ENCODE measurements at places on chromosomes 16 and 17. TPM values are rescaled to one million over a fixed set of nuclear protein-coding genes. Genes with fewer than 3 reads are reported as not detected.

Gene MRPL10
- total RNA-seq = 93.1 TPM

Gene TPSAB1
- total RNA-seq = not detected

Gene RHBDF1
- total RNA-seq = 25.8 TPM

Gene SEC14L5
- 0.04 TPM for total RNA-seq

Gene TBC1D3K
- total RNA-seq = not detected

Gene PIPOX
- 0.15 TPM for total RNA-seq

Gene USP43
- total RNA-seq = 4.3 TPM

Gene ZNF319
- total RNA-seq = 17.4 TPM

Gene WNT9B
- total RNA-seq = not detected

Gene RNF43
- total RNA-seq = 0.17 TPM

Gene DNAI2
- not detected for total RNA-seq

Gene ATP2A3
- 5.3 TPM for total RNA-seq

Gene CLEC19A
- 0.18 TPM for total RNA-seq

Gene SEZ6L2
- total RNA-seq = 23.6 TPM

Gene CLEC10A
- not detected for total RNA-seq

Gene TMEM88
- 0.27 TPM for total RNA-seq

Gene MYH11
- total RNA-seq = 0.13 TPM

Gene PPP1R27
- 0.10 TPM for total RNA-seq

Gene ABCC11
- 0.16 TPM for total RNA-seq

Gene NAGPA
- 18.1 TPM for total RNA-seq

Gene DOK4
- total RNA-seq = 45.6 TPM

Gene PLCG2
- 5.1 TPM for total RNA-seq

Gene NUBP2
- 57.1 TPM for total RNA-seq

Gene NHLRC4
- 0.23 TPM for total RNA-seq

Gene FZD2
- 50.4 TPM for total RNA-seq

Gene KATNB1
- total RNA-seq = 21.9 TPM

Gene NEURL4
- total RNA-seq = 38.3 TPM

Gene ITGB4
- total RNA-seq = 48.5 TPM

Gene MEIOB
- total RNA-seq = 1.9 TPM

Gene SPN
- not detected for total RNA-seq

Gene HSD17B1
- total RNA-seq = 0.75 TPM

Gene CACNG4
- 11.8 TPM for total RNA-seq

Gene KRTAP9-2
- total RNA-seq = not detected

Gene RNFT1
- total RNA-seq = 12.8 TPM

Gene SPATA32
- 0.22 TPM for total RNA-seq

Gene HERPUD1
- total RNA-seq = 80.5 TPM

Gene ZNF597
- 1.1 TPM for total RNA-seq

Gene SLC52A1
- total RNA-seq = 1.2 TPM

Gene IKZF3
- not detected for total RNA-seq

Gene OTOP2
- 0.06 TPM for total RNA-seq

Gene SIRT7
- total RNA-seq = 28.6 TPM

Gene CACNA1G
- total RNA-seq = 4.2 TPM

Gene CDRT15
- total RNA-seq = not detected

Gene DHODH
- 15.7 TPM for total RNA-seq

Gene SLFN14
- not detected for total RNA-seq

Gene MYL4
- 0.23 TPM for total RNA-seq

Gene MEFV
- not detected for total RNA-seq

Gene KRT13
- total RNA-seq = 0.40 TPM

Gene C16orf89
- total RNA-seq = not detected

Gene CDRT4
- 1.0 TPM for total RNA-seq

Gene PTRH2
- 125 TPM for total RNA-seq

Gene SRL
- 0.02 TPM for total RNA-seq

Gene LPO
- total RNA-seq = not detected

Gene DNASE1L2
- 0.77 TPM for total RNA-seq

Gene CKLF
- total RNA-seq = 65.6 TPM

Gene TMIGD1
- not detected for total RNA-seq

Gene MAFG
- total RNA-seq = 29.9 TPM
